ENCODE measurements at places on chromosomes 7 and 10.

- ATAC-seq, result no peak
Measured at GRCh38 chr7:57482-58255, 134.7 kb upstream of the FAM20C start.

DNA sequence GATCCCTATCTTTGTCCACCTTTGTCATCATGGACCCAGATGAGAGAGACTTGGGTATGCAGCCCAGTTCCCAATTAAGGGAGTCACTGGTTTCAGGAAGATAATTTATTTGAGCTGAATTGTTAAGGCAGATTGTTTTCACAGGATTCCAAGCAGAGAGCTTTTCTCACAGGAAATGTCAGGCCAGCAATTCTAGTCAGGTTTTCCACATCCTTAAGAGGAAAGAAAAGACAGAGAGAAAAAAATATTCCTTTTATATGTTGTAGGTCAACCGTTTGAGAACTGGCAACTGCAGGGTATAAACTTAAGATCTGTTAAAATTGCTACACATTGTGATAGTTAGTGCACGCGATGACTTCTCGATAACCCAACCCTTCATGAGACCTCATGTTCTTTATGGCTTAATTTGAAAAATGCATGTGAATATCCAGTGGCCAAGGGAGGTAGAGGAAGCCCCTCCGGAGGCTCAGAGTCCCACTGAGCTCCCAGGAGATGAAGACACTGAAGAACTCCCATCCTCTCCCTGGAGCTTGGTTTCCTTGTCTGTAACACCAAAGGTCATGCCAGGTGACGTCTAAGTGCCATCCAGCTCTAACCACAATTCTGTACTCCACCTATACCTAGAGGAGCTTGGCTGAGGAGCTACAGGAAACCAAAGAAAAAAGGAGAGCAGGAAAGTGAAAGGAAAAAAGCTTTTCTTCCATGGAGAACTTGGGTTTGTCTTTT lies 45.6 kb downstream of the MINDY4 start:
- no peak for ATAC-seq

DNA sequence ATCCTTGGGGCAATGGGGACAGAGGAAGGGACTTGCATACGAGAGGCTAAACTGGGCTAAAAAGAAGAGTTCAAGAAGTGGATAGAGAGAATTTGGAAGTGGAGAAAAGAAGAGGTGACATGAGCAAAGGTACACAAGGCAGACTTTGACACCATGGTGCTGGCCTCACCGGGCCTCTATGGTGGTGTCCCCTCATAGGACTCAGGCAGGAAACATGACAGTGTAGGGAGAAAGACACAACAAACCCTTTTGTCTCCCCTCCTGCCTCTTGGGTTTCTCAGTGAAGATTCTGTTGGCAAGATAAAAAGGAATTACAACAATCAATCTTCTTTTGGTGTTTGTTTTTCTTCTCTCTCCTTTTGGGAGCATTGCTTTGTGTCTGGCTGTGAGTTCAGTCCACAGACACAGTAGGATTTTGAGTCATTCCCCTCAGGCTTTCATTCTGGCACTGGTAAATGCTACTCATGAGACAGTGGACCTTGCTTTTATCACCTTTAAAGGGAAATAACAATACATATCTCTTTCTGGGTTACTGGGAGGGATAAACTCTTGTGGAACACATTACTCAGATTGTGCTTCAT lies 827.7 kb downstream of the TNS3 start:
- ATAC-seq, result 0 out of 3 replicates have a peak, but pooled peaks have one; percentile 12

- ATAC-seq, result peak; percentile 55
Measured at GRCh38 chr7:142188846-142189245, 69.0 kb downstream of the PRSS58 start.

DNA sequence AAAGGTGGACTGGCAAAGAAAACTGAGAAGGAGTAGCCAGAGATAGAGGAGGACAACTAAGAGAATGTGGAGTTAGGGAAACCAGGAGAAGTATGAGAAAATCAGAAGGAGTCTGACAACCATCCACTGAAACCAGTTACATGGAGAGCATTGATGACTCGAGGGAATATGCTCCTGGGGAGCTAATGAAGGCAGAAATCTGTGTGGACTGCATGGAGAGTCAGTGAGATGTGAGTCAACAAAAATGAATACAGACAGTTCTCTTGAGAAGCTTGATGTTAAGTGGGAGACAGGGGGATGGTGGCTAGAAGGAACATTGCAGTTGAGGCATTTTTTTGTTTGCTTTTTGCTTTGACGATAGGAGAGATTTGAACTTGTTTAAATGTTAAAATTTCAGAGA lies 34.3 kb upstream of the ZNF32 start:
- no peak for ATAC-seq

DNA sequence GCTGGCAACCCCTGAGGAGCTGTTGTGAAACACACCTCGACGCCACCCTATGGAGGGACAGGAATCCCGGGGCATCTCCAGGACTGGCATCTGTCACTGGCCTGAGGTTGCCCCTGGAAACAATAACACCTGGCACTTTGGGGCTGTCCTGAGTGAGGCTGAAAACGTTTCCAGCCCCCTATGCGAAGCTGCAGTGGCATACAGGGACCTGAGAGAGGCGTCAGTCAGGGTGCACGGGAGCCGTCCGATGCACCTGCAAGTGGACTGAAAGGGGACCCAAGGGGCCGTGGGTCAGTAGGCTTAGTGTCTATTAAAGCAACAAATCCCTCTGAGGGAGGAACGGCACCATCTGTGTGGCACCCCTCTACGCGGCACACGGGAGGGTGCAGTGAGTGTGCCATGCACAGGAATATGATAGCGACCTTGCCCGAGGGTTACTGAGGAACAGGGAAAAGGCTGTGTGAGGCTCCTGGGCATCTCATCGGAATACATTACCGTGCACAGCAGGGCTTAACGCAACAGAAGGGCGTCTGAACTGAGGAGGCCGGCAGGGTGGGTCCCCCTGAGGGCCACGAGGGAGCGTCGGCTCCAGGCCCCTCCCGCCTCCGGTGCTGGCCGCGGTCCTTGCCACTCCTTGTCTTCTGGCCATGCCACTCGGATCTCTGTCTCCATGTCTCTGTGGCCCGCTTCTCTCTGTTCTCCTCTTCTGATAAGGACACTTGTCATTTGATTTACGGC lies 50.4 kb downstream of the FOXL3 start:
- ATAC-seq, result no peak

All from SK-N-SH treated with all-trans-retinoic acid at 6 μM for 48 hours (cell line).